ENCODE measurements at places on chromosomes 7 and 10.

DNA sequence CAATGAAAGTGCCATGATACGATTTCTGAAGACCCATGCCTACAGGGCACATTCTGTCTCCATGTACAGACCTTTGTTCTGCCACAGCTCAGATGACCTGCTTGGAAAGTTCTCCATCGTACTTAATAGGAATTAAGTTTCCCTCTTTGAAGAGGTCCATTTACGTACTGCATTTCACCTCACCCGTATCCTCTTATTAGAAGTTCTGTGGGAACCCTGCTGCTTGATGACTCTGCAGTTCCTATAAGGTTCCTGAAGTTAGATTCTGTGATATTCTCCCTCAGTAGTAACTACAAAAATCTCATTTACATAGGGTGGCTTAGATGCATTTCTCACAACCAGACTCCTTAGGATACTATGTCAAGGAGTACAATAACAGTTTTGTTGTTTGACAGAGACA, 50.9 kb downstream of the MINDY3 start:
- H3K4me3 ChIP-seq, result no peak overlapping the region
- H3K4me1 ChIP-seq, result peaks cover 13% of the 10 kb centered on the region
- no peak overlapping the region for H3K27ac ChIP-seq
- no peaks in the 10 kb centered on the region for H3K27me3 ChIP-seq
- peaks cover 12% of the 10 kb centered on the region for H3K36me3 ChIP-seq
- no peak for DNase-seq

DNA sequence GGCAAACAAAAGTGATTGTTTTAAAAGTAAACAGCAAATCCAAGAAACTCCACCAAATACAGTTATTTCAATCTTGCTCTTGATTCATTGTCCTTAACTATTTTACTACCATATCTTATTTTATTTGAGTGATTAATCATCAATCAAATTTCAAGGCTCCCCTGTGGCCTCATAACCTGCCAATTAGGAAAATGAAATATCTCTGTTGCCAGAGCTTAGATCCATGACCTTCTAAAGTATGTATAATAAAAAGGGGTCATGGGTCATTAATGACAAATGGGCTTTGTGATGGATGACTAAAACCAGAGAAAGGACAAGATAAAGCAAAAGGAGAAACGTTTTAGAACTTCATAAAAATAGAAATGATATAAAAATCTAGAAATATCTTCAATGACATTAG, 28.5 kb downstream of the NRCAM start:
- no peak overlapping the region for H3K27ac ChIP-seq
- H3K36me3 ChIP-seq, result no peaks in the 10 kb centered on the region
- H3K4me1 ChIP-seq, result no peaks in the 10 kb centered on the region

- no peak overlapping the region for H3K27ac ChIP-seq
- peaks cover 3% of the 10 kb centered on the region for H3K4me1 ChIP-seq
- no peak overlapping the region for H3K4me3 ChIP-seq
- no peak for DNase-seq
Observed at GRCh38 chr10:42960991-42961795, 115.7 kb upstream of the RET start.

GRCh38 chr7:43873300-43873699, 4.0 kb upstream of the MRPS24 start:
- no peaks in the 10 kb centered on the region for H3K27me3 ChIP-seq

- H3K4me1 ChIP-seq, result no peaks in the 10 kb centered on the region
- H3K36me3 ChIP-seq, result no peaks in the 10 kb centered on the region
- no peak overlapping the region for H3K4me3 ChIP-seq
- H3K27ac ChIP-seq, result no peak overlapping the region
- H3K27me3 ChIP-seq, result no peaks in the 10 kb centered on the region
Observed at GRCh38 chr10:36452851-36453250, 672.5 kb upstream of the ANKRD30A start.

GRCh38 chr10:84333864-84334451, 5.6 kb downstream of the CCSER2 start:
- no peaks in the 10 kb centered on the region for H3K27me3 ChIP-seq
- H3K4me3 ChIP-seq, result peak overlapping the region; percentile 88
- DNase-seq, result peak; percentile 23

DNA sequence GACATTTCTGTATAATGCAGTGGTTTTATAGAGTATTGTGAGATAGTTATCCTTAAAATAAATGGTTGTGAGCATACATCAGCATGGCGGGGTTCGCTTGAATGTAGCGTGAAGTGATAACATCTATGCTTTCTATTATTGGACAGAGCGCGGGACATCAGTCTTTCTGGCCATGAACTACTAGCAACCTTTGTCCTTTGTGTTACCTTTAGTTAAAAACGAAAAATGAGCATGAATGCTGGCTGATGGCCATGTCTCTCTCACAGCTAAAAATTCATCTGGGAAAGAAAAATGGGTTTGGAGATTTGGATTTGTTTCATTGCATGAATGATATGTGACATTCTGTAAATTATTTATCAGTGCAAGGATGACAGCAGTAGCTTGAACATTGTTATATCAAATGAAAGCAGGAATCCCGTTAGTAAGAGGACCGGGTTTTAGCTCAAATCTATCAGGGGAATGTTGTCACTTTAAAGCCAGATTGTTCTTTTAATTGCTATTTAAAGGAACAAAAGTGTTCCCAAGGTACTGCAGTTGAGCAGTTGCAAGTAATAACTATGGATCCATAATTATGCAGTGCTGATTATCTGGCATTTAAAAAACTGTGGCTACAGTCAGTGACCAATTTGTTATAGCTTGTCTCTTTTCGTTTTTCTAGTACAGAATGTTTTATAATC, 131.0 kb downstream of the KAT6B start:
- H3K36me3 ChIP-seq, result no peaks in the 10 kb centered on the region
- no peaks in the 10 kb centered on the region for H3K27me3 ChIP-seq
- no peak overlapping the region for H3K4me3 ChIP-seq
- H3K4me1 ChIP-seq, result peaks cover 29% of the 10 kb centered on the region
- DNase-seq, result no peak
